ENCODE measurements at places on chromosomes 16 and 17.
A peak's percentile ranks its signal among the peaks of the same experiment; 100 is the strongest.

DNA sequence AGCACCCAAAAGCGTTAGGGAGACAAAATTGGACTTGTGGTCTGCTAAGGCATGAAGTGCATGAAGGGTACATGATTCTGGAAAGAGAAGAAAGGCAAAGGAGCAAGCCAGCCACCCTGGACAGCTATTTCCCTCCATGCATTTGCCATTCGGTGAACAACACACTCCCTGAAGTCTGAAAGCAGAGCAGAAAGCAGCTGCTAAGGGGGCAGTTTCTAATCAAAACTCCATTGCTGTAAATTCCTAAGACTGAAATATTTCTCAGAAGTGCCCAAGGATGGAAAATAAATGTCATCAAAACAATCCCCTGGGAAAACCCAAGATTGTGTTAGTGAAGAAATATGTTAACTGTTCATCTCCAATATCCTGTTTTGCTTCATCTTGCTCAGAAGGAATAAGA, 44.3 kb downstream of the PMP22 start:
- no peak for DNase-seq

DNA sequence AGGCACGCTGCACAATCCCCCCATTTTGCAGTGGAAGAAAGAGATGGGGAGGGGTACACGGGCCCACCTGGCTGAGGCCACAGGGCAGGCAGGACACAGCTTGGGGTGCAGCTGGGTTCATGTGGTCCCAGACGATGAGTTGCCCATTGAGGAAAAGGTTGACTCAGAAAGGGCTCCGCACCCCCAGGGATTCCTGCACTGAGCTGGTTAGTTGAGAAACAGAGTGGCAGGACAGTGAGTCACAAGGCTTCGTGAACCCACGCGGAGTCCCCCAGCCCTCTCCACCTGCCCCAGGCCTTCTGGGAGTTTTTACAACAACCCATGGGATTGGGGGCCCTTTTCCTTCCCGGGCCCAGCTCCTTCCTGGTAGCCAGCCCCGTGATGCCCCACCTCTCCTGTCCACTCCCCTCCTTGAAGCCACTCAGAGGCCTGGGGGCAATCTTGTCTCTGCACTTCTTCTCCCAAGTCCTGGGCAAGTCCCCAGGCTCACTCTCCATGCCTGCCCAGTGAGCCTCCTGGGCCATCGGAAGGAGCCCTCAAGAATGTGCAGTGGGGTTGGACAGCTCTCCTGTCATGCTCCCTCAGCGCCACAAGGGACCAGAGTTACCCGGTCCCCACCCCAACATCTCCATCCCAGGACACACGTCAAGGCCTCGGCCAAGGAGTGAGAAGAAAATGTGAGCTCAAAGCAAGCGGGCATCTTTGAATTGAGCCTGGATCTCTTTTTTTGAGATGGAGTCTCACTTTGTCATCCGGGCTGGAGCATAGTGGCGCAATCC, 251.2 kb downstream of the PARN start:
- no peak for DNase-seq

- no peak for DNase-seq
Measured at GRCh38 chr17:69900101-69900500, 174.9 kb upstream of the KCNJ16 start.

- DNase-seq: peak; percentile 2
Measured at GRCh38 chr16:77675464-77676324, 46.6 kb upstream of the NUDT7 start.

DNA sequence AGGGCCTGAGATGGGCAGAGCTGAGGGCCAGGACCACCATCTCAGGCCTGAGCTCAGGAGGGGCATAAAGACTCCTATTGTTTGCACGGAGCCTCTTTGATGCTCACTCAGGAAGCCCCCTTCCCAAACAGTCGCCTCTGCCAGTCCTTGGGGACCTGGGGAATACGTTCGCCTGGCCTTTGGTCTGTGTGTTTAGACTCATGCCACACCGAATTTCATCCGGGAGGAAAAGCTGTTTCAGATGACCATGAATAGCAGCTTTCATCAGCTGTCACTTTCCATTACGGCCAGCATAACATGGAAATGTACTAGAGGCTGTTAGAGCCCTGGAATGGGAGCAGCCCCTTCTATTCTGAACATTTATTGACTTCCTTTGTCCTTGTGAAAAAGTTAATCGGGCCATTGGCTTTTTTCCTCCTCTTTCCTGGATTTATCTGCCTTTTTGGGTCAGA, 139.0 kb downstream of the HS3ST3A1 start:
- no peak for DNase-seq

DNA sequence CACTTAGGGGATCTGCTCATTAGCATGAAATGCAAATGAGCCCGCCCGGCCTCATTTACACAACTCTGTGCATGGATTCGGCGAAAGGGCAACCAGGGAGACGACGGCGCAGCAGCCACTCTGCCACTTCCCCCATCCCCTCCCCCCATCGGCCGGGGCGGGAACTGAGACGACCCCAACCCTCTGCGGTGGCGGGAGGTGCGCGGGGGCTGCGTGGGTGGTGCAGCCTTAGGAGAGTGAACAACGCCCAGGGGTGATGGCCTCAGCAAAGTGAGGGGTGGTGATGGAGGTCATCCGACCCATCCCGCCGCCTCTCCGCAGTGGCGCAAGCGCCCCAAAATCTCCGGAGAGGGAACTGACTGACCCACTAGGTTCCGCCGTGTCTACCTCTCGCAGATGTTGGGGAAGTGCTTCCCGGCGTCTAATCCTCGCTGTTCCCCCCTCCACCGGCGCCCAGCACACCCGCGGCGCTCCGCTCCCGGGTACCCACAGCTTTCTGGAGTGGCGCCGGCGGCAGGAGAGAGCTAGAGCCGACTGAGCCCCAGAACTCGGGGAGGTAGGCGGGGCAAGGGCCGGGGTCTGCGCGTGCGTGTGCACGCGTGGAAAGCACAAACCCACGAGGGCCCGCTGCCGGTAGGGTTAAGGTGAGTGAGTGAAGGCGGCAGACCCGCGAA, 1.4 kb upstream of the CACNA1G start:
- no peak for DNase-seq

GRCh38 chr17:82297714-82298537, 19.5 kb downstream of the CD7 start:
- peak; percentile 75 for DNase-seq

GRCh38 chr17:31320241-31320640, 1.2 kb downstream of the EVI2A start:
- no peak for DNase-seq

DNA sequence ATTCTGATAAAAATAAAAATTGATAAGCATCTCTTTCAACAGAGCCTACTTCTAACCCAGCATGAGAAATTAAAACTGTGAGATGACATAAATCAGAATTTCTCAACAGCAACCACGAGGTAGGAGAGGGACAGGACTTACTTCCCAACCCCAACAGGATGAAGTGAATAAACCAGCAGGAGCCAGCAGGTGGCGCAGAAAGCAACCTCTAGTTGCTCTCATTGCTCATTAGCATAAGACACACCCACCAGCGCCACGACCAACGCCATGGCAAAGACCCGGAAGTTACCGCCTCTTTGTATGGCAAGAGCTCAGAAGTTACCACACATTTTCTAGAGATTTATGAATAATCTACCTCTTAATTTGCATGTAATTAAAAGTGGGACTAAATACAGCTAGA, 189.4 kb upstream of the CDH8 start:
- DNase-seq: no peak

GRCh38 chr16:81632392-81633146, 146.5 kb upstream of the PLCG2 start:
- peak; percentile 62 for DNase-seq

- no peak for DNase-seq
Measured at GRCh38 chr17:62101090-62101489, 36.0 kb upstream of the MED13 start.

DNA sequence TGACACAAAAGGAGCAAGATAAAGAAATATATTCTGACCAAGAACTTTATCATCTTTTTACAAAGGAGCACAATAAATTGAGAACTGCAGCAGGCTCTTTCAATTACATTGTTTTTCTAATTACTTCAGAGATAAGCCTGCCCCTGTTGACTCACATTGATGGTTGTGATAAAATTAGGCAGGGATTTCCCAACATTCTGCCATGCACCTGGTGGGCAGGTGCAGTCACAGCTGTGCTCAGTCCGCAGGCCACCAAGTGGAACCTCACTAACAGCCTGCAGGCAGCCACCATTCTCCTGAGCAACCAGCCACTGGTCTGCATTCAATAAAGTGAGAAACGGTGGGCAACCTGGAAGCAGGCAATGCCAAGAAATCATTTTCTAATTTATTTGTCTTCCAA, 5.1 kb downstream of the FANCA start:
- DNase-seq: no peak

All from stimulated activated CD4-positive, alpha-beta T cell treated with anti-CD3 and anti-CD28 coated beads, TNF-alpha, amount 100 ng/mL, for 1 hour (primary cell).